AG04450 (cell line): ENCODE measurements at places on chromosomes 1 and 21. TPM values are rescaled to one million over a fixed set of nuclear protein-coding genes. Genes with fewer than 3 reads are reported as not detected.

Gene CHI3L1
- 6.4 and 8.9 TPM in 2 replicates for polyA plus RNA-seq

DNA sequence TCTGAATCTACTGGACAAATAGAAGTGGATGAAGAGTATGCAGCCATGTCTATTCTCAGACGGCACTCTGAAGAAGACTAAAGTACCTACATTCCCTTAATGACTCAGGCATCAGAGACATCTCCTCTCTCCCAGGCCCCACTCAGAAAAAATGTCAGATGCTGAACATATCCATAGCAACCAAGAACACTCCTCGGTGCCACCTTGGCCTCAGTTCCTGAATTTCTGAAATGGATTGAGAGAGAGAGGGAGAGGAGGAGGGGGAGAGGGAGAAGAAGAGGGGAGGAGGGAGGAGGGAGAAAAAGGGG lies 16.0 kb upstream of the OVAAL start:
- DNase-seq: no peak

DNA sequence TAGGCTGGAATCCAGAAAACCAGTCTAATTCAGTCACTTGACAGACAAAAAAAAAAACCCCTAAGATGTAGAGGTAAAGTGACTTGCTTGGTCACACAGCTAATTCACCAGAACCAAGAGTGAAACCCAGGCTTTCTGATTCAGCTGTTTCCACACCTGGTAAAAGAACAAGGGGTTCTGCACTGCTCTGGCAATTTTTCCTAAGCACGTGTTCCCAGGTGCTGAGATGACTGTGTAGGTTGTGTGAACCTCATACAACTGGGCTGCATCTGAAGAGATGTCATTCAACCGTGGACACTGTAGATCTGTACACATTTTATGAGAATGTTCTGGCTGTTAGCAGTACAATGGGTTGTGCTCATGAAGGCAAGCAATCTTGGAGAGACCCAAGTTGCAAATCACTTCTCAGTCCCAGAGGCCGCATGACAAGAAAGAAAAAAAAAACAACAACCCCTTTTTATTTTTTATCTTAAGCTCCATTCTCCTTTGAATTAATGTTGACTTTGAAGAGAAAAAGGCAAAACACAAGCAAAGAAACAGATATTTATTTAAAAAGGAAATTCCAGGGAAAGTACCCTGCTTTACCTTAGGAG lies 95.4 kb downstream of the INTS7 start:
- no peak for DNase-seq

Gene IL20
- polyA plus RNA-seq: not detected in 2 replicates

GRCh38 chr1:31763671-31764311 lies 349 bp downstream of the ADGRB2 start:
- no peak for DNase-seq

GRCh38 chr1:222736972-222737371 lies at the start of gene FAM177B:
Gene FAM177B (plus strand): TSS chr1:222737202. CDS start chr1:222746546, 9,344 bp downstream.
- DNase-seq: no peak

Gene GCSAML
- not detected in 2 replicates for polyA plus RNA-seq

DNA sequence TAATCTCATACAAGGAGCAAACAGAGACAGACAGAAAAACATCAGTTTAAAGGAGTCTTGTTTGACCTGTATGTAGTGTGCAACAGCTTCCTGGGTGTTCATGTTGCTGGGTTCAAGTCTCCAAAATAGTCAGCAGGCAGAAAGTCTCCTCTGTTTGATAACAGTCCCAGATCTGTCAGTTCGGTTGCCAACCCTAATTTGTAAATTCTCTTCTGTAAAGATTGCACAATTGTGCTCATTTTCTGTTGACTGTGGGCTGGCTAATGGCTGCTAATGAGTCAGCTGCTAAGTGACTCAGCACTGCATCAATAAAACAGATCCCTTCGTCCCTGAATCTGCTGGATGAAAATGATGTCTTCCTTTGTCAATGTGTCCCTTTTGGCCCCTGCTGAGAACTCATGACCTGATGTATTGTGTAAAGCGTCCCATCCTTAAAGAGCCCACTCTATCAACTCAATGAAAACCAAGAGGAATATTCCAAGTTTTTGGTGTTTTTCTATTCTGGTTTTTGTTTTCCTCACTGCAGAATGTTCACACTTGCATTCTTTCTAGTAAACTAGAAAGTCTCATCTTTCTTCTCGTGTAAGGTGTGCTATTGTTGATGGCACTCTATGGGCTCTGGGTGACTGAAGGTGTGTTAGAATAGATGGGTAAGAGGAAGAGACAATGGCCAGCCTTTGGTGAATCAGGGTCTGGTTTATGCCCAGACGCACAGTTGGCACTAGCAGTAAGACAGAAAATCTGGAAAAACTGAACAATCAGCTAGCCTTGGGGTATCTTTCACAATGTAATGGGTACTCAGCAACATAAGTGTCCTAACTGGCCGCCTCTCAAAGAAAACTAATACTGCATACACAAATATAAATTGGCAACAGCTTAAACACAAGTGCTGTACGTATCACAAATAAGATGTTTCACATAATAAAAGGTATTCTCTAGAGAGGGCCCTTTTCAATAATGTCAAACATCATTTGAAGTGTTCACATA lies 75.1 kb upstream of the SIPA1L2 start:
- DNase-seq: peak; percentile 56

DNA sequence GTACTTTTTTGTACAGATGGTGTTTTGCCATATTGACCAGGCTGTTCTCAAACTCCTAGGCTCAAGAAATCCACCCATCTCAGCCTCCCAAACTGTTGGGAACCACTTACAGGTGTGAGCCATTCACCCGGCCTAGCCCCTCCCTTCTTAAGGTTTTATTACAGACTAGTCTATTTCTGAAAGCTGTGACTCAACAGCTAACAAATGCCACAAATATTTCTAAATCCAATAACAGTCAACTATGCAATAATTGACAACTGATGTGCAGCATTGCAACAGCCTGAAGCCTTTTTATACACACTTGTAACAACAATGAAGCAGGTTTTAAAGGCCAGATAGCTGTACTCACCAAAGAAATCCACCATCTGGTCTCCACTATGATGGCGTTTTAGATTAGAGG lies 51.4 kb downstream of the GRIK1 start:
- DNase-seq: no peak

GRCh38 chr1:98783821-98784220 lies 122.3 kb downstream of the SNX7 start:
- DNase-seq: no peak

Gene C1orf94
- polyA plus RNA-seq: 0.10 and 0.17 TPM in 2 replicates

GRCh38 chr1:112265931-112266330 lies 130.1 kb upstream of the CTTNBP2NL start:
- DNase-seq: no peak

Gene VANGL2
- 3.4 TPM in 2 replicates for polyA plus RNA-seq
